ENCODE measurements at places on chromosomes 12 and 14.
A peak's percentile ranks its signal among the peaks of the same experiment; 100 is the strongest.

GRCh38 chr14:24426912-24427536 lies 2.4 kb downstream of the CBLN3 start:
- peak; percentile 41 for DNase-seq

DNA sequence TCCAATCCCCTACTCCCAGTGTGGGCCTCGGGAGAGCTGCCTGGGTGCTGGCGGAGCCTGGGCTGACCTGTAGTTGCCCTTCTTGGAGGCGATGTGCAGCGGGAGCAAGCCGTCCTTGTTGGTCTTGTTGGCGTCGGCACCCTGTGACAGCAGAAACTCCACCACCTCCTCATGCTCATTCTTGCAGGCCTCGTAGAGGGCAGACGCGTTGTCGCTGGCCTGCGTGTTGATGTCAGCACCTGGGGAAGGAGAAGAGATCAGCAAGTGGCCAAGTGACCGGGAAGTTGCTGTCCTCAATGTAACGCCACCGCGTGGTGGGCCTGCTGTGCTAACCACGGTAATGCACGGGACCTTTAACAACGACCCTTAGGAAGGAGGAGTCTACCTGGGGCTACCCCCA lies 20.1 kb downstream of the FAM181A start:
- no peak for DNase-seq

- DNase-seq: no peak
Measured at GRCh38 chr12:128518644-128519043, 251.7 kb downstream of the TMEM132C start.

- DNase-seq: no peak
Measured at GRCh38 chr12:24678436-24678835, 270.5 kb downstream of the BCAT1 start.

- no peak for DNase-seq
Measured at GRCh38 chr12:6322352-6322751, 11.9 kb downstream of the PLEKHG6 start.
